ENCODE measurements at places on chromosomes 12 and 14.

DNA sequence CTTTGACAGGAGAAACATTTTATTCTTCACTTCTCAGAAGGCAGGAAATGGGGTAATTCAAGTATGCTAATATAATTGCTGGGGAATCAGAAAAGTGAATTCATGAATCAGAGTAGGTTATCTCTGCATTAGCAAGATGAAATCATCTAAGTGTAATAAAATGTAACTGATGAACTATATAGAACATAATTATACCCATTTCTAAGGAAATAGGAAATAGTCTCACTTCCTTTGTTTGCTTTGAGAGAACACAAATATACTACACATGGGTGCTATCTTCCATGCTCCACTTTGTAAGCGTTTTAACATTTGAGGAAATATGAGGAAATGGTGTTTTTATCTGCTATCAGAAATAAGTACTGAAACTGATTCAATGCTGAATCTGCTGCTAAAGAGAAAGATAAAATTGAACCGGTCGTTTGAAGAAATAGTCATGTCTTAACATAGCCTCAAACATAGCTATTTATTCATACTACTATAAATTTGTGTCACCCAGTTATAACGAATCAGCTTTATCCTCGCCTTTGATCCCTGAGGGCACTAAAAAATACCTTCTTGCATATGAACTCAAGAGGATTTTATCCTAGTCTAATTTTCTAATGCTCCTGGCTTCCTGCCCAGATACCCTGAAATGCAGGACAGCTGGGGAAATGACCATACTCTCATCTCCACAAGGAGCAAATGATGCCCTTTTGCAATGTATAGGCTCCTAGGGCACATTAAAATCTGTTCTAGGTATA is 696.0 kb downstream of the C12orf50 start:
- peak; percentile 10 for DNase-seq

DNA sequence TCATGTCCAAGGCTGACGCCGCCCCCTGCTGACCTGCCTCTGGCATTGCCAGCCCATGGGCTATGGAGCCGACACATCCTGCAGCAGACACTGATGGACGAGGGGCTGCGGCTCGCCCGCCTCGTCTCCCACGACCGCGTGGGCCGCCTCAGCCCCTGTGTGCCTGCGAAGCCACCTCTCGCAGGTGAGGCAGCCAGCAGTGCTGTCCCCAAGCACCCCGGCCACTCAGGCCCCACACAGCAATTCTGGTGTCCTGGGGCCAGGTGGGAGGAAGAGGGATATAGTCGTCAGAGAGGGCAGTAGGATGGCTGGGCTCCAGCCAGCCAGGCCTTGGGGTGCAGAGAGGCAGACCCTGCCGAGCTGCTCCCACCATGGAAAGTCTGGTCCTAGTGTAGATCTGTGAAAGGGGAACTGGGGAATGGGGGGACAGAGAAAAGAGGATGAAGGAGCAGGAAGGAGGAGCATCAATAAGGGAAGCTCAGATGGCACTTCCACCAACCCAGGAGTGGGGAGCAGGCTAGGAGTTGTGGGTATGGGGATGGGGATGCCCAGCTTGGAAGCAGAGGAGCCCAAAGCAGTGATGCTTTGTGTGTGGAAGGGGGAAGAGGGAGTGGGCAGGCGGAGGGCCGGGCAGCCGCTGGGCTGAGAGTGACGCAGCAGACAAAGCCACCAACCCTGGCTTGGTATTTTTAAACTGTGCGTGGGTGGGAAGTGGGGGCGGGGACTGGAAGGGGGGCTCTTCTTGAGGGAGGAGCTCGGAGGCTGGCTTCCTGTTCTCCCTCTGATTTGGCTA is 4.7 kb downstream of the NAB2 start:
- DNase-seq: peak; percentile 90

GRCh38 chr12:26760657-26761293 is 72.2 kb downstream of the ITPR2 start:
- DNase-seq: no peak

DNA sequence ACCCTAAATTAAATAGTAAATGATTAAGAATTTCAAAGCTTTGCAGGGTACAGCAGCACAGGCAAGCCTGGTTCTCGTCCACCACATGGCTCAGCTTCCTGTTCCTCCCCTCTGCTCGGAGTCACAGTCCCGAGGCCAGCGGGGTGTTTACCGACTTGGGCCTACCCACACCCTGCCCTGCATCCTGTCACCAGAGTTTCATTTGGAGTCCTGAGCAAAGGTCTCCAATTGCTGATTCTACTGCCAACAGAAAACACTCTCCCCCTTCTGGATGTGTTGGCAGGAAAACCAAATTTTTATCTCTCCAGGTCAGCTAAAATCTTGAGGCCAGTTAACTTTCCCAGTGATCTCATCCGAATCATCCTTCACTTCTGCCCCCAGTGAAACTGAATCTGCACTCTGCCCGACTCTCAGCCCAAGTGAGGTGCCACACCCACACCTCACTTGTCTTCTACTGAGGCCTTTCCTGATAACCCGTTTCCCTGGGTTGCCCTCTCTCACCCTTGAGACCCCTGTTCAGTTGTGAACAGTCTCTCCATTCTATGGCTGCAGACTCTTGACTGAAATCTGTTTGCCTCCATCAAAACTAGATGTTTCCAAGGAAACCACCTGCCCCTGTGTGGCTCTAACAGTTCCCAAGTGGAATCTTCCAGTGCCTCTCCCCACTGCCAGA is 71.2 kb downstream of the VCPKMT start:
- peak; percentile 88 for DNase-seq

DNA sequence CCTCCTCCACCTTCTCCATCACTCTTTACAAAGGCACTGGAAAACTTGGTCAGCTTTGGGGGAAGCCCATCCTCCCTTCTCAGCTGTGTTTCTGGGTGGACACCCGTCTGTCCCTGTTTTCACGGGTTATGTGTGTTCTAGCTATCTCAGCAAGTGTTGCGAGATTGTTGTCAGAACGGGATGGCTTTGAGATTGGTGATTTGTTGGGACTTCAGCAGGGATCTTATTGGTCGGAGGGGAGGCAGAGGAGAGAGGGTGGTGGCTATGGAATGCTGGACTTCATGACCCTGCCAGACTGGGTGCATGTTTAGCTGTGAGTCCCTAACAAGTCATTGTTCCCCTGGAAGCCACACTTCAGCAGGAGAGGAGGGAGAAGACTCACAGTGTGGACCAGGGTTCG is 2.1 kb downstream of the USP5 start:
- DNase-seq: no peak

GRCh38 chr14:99026471-99026870 is 245.5 kb downstream of the BCL11B start:
- DNase-seq: no peak

- DNase-seq: no peak
Measured at GRCh38 chr12:46065412-46066166, 75.2 kb upstream of the SCAF11 start.

DNA sequence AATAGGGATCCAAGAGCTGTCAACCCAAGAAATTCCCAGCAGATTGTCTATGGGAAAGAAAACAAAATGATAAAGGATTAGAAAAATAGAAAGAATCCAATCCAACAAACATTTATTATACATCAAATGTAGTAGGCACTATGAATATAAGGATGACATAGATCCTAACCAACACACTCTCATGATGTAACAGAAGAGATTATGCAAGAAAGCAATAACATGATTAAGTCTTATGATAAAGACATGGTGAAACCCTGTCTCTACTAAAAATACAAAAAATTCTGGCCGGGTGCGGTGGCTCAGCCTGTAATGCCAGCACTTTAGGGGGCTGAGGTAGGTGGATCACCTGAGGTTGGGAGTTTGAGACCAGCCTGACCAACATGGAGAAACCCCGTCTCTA is 2.7 kb downstream of the MED6 start:
- DNase-seq: no peak

All from IMR-90 (cell line).